ENCODE measurements at places on chromosomes 5 and 9.

DNA sequence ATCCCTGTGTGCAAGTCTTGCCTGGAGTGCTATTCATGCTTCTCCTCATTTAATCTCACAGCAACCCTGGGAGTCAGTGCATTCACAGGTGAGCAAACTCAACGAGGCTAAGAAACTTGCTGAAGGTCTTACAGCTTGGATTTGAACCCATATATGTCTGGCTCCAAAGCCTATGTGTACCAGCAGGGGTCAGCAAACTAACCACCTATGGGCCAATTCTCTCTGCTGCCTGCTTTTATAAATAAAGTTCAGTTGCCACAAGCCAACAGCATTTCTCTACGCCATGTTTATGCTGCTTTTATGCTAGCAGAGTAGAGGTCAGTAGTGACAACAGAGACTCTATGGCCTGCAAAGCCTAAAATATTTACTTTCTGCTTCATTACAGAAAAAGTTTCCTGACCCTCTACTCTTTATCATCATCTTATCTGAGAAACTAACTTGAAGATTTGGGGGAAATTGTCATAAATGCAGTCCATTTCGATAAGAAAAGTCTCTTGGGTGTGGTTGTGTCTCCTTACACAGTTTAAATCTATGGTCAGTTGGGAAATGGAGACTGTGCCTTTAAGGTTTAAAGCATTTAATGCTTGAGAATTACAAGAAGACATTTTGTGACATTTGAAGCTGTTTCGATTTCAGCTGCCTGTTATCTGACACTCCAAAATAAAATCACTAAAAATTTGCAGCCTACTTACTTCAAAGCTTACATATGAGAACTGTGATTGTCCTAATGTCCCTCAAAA, 137.7 kb downstream of the PRELID2 start:
- DNase-seq, result no peak

DNA sequence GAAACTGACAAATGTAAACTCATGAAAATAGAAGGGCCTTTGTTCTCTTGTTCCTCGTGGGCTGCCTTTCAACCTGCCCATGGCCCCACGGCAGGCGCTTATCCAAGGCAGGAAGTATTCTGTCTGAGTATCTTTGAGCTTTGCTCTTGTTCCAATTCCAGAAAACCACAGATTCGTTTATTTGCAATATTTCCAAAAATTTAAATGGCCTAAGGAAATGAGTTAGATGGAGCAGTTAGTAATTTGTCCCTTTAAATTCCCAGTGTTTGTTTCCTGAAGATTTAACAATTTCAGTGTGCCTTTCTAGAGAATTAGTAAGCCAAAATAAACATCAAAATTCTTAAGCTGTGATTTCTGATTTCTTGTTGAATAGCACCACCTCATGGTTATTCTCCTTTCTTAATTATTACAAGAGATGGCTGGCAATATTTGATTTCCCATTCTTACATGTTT, 299.4 kb upstream of the RASA1 start:
- DNase-seq, result peak; percentile 27

DNA sequence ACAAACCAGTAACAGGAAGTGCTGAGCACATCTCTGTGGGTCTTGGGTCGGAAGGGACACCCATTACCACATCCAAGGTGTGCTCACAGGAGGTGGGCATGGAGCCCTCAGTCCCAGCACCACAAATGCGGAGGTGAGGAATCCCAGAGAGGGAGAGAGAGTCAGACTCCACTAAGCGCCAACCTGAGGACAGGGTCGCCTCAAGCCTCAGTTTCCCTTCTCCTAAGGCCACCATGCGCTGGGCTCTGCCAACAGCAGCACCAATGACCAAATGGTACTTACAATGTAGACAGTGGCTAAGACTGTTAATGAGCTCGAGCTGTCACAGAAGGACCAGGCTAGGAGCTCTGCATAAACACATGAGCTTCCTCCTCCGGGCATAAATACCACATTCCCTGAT, 43.1 kb downstream of the BICD2 start:
- no peak for DNase-seq

DNA sequence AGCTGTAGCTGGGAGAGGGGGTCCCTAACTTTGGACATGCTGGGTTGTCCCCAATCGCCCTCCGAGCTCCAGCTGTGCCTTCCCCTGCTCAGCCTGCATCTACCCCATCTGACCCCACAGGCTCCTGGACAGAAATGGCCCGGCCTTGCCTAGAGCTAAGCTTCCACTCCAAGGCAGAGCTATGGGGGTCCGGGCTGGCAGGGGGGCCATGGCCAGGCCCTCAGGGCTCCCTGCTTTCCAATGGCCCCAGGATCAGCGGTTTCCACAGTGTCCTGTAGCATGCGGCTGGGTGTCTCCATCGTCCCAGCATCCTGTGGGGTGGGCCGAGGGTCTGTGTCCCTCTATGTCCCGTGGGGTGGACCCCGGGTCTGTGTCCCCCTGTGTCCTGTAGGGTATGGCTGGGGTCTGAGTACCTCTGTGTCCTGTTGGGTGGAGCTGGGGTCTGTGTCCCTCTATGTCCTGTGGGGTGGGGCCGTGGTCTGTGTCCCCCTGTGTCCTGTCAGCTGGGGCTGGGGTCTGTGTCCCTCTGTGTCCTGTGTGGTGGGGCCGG, 130.6 kb downstream of the RXRA start:
- no peak for DNase-seq

DNA sequence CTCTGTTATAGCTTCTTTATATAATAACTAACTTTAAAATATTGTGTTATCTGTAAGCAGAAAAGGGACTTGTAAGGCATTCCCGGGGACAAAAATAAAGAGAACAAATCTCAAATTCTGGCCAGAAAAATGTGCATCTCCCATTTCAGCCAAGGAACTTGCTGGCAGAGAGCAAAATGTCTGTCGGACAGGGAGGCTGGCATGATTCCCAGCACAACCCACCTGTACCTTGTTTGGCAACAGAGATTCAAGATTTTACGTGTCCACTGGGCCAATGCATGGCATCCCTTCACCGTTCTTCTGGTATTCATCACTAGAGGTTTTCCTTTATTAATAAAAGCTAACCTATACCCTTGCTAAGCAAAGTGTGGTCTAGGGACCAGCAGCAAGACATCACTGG, 566.6 kb downstream of the PSAT1 start:
- no peak for DNase-seq

DNA sequence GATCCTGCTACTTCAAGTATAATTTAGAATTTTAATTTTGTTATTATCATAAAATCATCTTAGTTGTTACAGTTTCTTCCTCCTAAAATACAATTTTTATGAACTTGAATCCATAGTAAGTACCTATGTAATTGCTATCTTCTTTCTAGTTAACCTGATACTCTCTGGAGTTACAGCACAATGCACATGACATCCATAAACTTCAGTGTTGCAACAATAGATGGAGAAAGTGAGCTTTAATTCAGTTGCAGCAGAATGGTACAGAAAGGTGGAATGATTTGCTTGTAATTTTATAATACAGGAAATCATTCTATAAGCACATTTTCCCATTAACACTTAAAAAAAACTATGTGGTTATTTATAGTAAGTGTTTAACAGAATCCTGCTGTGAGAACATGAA, 372.0 kb downstream of the CDH9 start:
- no peak for DNase-seq

- DNase-seq, result no peak
These were observed 277.5 kb downstream of the CEMIP2 start for GRCh38 chr9:71490810-71491209.

DNA sequence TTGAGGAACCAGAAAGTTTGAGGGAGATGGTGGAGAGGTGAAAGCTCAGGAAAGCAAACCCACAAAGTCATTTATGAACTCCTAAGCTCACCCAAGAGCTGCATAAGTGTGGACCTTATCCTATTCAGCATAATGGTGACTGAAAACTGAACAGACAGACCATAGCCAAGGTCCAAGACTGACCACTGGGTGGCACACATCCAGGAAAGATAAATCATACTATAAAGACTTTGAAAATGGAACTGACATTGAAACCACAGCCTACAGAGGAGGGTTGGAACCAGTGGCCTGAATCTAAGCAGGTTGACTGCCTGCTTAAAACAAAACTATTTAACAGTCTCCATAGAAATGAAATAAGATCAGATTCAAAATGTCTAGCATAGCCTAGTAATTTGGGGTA, 121.0 kb upstream of the RGS7BP start:
- DNase-seq, result no peak

- DNase-seq, result no peak
These were observed 43.2 kb downstream of the WDR36 start for GRCh38 chr5:111135363-111135762.

DNA sequence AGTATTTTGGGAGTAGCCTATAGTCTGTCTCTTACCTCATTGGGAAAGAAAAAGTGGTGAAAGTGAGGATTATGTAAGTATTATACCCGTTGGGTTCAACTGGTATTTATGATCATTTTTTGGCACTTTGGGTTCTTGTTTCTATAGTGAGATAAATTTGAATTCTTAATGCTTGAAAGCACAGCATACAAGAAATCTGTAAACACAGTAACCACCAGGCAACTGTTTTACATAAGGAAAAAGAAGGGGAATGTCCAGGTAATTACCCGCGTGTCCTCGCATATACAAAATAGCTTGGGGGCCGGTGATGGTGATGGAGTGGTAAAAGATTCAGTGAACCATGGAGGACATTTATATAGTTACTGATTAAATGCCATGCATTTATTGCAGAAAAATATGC, 60.5 kb downstream of the BASP1 start:
- no peak for DNase-seq

DNA sequence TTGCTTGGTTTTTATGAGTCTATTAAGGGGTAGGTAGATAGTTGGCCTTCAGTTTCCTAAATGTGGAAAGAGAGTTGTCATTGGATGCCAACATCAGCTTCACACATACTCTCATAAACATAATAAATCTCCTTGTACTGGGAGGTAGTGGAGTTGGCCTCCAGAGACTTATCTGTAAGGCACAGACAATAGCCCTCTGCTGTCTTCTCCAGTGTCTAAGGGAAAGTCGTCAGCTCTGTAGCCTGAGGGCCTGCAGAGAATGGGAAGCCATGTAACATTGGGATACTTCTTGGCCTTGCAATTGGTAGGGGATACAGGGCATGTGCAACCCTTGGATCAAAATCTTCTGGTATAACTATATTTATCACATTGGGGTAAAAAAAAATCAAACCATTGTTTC, 331.9 kb upstream of the KLF9 start:
- DNase-seq, result no peak

DNA sequence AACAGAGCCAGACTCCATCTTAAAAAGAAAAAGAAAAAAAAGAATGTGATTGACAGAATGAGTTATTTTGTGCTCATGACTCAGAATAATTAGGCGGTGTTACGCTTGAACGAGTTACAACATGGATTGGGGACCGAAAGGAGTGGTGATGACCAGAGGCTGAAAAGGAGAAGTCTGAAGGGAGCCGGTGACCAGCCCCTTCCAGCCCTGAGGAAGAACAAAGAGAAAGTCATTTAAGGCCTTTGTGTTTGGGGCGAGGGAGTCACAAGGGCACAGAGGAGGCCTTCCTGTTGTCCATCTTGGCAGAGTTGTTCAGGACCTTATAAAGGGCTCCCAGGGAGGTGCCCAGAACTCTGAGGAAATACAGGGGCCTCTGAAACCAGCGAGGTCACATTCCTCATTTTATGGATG, 131.6 kb downstream of the GOLPH3 start:
- no peak for DNase-seq

GRCh38 chr5:179801304-179802206, 5.1 kb downstream of the MGAT4B start:
- no peak for DNase-seq

- no peak for DNase-seq
These were observed 150.8 kb downstream of the MEF2C start for GRCh38 chr5:88732181-88732633.

DNA sequence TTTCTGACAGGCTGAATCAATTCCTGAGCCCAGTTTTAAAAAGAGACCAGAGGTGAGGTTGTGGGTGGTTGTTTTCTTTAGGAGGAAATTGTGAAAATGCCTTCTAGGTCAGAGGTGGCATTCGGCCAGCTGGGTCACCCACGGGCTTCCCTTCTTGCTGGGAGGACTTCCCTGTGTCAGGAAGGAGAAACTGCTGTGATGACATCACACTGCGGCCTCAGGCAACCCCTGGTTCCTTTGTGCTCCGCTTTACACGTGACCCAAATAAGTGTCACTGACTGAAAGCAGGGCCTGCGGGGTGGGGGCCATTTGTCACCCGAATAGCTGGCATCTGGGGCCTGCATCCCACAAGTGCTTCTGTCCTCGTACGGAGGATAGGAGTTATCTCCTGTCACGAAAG, 39.7 kb downstream of the FABP6 start:
- no peak for DNase-seq

GRCh38 chr9:135732569-135733257, 30.7 kb downstream of the KCNT1 start:
- no peak for DNase-seq

DNA sequence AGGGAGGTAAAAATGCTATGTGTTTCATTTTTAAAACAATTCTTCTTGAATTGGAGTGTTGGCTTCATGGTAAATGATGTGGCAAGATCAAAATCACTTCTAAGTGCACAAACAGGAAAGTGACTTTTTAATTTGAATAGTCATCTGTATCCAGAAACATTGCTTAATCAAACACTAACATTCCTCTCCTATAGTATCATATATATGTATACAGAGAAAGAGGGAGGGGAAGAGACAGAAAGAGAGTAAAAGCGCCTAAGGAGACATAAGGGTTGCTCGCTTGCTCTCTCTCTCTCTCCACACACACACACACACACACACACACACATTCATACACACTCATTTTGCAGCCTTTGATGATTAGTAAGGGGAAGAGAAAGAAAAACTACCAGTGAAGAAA, 95.4 kb upstream of the PRDM9 start:
- no peak for DNase-seq

GRCh38 chr9:107312376-107313050, 29.4 kb downstream of the RAD23B start:
- DNase-seq, result no peak

DNA sequence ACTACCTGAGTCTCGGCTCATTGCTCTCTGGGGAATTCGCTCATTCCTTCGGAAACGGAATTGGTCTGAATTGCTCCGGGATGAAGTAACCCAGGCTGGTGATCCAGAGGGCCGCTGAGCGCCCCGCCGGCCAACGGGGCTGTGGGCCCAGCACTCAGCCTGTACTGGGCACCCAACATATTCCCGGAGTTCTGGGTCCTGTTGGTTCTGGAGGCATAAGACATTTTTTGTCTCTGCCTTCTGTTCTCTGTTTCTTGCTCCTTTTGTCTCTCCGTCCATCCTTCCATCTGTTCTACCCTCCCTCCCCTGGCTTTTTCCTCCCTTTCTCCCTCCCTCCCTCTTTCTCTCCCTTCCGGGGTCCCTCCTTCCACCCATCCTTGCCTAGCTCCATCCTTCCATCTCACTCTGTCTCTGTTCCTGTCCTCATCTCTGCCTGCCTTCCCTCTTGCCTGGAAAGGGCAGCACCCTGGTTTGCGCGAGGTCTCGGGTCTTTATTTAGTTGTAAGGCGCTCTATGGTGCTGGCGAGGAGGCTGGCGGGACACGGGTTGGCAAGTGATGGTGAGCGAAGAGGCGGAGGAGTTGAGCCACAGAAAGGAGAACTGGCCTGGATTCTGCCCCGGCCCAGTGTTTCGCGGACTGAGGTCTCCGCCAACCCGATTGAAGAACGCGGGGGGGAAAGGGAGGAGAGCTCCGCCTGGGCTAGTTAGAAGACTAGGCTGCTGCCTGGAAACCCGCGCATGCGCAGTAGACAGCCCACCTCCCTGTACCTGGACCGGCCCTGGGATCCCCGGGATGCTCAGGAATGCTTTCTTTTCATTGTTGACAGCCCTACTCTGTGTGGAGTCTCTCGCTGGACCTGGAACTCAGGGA, 1468.0 kb downstream of the FOXD4L5 start:
- peak; percentile 58 for DNase-seq

GRCh38 chr9:86549920-86550319, 195.7 kb upstream of the TUT7 start:
- DNase-seq, result no peak

GRCh38 chr5:158126442-158127405, 267.8 kb upstream of the CLINT1 start:
- DNase-seq, result no peak
